ENCODE measurements at places on chromosomes 4 and X.

- peak; percentile 59 for DNase-seq
These were observed 54.5 kb downstream of the RTL9 start for GRCh38 chrX:110412971-110413726.

DNA sequence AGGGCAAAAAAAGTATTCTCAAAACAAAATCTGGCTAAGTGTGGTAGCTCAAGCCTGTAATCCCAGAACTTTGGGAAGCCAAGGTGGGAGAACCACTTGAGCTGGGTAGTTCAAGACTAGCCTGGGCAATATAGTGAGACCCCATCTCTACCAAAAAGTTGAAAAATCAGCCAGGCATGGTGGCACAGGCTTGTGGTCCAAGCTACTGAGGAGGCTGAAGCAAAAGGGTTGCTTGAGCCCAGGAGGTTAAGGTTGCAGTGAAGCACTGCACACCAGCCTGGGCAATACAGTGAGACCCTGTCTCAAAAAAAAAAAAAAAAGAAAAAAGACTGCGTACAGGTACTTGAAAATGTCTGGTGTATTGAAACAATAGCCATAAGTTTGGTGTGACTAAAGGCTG lies 1.7 kb upstream of the SDAD1 start:
- no peak for DNase-seq

DNA sequence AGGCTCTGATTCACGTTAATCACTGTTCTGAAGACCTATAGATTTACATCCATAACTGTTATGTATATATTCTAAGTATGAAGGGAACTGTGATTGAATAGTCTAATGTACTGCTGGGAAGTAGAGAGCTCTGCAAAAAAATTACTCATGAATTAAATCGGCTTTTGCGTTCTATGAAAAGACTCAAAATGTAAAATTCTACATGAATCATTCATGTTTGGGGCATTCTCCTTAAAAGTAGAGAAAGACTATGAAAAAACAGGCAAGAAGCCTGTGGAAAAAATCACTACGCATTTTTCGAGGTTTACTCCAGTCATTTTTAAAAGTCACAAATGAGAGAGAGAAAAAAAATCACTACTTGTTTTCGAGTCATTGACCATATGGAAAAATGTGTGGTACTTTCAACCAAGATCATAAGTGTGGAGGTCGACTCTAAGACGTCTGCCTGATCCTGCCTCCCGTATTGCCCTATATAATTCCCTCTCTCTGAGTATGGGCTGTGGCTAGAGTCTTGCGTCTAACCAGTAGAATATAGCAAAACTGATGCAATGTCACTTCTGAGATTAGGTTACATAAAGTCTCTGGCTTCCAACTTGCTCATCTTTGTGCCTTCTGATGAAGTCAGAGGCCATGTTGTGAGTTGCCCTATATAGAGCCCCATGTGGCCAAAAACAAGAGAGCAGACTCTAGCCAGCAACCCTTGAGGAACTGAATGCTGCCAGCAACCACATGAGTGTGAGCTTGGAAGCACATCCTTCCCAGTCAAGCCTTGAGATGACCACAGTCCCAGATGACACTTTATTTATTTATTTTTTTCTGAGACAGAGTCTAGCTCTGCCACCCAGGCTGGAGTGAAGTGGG lies 32.1 kb upstream of the VEGFD start:
- no peak for DNase-seq

GRCh38 chrX:71118985-71119535 lies 664 bp downstream of the MED12 start:
- DNase-seq = no peak

GRCh38 chr4:51906167-51906958 lies 63.4 kb downstream of the DCUN1D4 start:
- DNase-seq = no peak

GRCh38 chrX:154484255-154485149 lies 1.9 kb downstream of the UBL4A start:
- no peak for DNase-seq

DNA sequence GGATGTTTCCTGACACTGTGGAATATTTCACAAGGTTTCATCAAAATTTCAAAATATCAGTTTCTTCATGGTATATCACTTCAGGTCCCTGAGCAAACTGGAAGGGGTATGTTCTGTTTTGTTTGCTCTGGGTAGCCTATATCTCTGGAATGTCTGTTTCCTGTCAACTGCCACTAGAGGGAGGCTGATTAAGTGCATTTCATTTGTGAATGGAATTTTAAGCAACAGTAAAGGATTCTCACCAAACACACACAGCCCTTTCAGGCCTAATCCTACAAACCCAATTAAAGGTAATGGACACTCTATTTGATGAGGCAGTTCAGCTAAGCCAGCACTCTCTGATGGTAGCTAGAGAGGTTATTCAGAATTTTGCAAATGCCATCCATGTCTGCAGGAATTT lies 307.1 kb downstream of the TEX13A start:
- DNase-seq = no peak

DNA sequence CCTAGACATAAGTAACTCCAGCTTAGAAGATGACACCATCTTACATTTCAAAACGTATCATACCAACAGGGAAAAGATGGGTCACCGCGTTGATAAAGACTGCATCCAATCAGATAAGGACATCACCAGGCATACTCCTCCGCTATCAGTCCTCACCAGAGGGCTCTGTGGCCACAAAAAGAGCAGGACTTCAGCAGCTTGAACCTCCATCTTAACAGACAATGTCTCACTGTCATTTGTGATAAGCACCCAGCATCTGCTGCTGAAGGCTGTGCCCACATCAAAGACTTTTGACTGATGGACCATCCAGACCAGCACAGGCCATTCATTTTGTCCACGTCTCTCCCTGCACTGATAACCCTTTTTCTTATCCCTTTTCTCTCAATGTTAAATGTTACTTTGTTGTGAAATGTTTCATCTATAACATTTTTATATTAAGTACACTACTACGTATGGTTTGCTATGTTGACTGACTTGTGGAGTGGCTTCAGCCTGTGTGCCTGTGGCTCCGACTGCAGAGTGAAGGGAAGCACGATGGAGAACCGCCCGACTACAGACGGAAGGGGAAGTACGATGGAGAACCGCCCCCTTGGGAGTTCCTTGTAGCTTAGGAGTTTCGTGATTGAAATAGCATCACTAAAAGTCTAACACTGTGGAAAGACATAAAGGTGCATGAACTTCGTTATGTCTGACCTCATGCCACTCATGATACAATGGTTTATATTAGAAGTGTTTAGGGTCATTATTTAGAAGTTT lies 595.4 kb upstream of the AGA start:
- no peak for DNase-seq
